Non-pigmented ciliary epithelial cell (primary cell): ENCODE measurements at places on chromosomes 4 and X.

- DNase-seq, result no peak
These were observed 111.0 kb downstream of the DHX15 start for GRCh38 chr4:24473309-24473721.

- no peak for DNase-seq
These were observed 16.2 kb downstream of the DGKQ start for GRCh38 chr4:957231-957580.

GRCh38 chrX:100700809-100701208 lies 31.1 kb downstream of the SYTL4 start:
- DNase-seq, result no peak

DNA sequence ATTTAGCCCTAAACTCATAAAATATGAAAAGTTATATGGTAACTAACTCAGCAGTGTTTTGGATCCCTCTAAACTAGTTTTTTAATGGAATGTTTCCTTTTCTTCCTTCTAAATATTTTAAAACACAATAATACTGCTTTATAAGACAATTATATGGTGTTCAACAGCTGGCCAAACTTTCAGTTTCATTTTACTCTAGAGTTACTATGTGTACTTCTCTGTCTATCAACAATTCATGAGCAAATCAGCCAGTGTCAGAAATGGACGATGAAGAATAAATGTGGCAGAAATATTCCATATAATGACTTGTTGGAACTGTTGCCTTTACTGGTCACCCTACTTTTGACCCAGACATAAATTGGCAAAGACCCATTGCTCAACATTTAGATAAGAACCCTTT lies 64.8 kb upstream of the CXXC4 start:
- no peak for DNase-seq

GRCh38 chr4:121913667-121914066 lies 38.2 kb downstream of the TRPC3 start:
- DNase-seq, result no peak

DNA sequence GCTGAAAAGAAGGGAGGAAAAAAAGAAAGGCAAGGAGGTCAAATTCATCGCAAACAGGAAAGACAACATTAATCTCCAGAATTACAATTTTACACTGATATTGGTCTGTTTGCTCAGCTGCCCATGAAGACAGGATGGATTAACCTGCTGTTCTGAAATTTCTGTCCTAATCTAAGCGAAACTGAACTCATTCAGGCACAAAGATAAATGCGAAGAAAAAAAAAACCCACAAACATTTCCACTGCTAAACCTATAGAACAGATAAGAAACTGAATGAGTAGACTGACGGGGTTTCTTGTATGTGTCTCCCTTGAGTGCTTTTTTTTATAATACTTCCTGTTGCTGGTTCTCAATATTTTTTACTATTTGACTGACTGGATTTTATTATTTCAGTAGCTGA lies 251.8 kb upstream of the FTHL17 start:
- DNase-seq, result no peak

- DNase-seq, result no peak
These were observed 313.9 kb downstream of the ASMT start for GRCh38 chrX:1928805-1929204.

DNA sequence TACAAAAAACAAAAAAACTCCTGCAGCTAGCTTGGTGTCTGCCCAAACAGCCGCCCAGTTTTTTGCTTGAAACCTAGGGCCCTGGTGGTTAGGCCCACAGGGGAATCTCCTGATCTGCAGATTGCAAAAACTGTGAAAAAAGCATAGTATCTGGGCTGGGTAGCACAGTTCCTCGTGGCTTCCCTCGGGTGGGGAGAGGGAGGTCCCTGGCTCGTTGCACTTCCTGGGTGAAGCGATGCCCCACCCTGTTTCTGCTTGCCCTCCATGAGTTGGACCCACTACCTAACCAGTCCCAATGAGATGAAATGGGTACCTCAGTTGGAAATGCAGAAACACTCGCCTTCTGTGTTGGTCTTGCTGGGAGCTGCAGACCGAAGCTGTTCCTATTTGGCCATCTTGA lies 18.6 kb upstream of the BRWD3 start:
- DNase-seq, result no peak

- no peak for DNase-seq
These were observed 25.0 kb downstream of the TACC3 start for GRCh38 chr4:1746265-1746691.

- no peak for DNase-seq
These were observed 67.0 kb upstream of the MSX1 start for GRCh38 chr4:4792466-4792865.

DNA sequence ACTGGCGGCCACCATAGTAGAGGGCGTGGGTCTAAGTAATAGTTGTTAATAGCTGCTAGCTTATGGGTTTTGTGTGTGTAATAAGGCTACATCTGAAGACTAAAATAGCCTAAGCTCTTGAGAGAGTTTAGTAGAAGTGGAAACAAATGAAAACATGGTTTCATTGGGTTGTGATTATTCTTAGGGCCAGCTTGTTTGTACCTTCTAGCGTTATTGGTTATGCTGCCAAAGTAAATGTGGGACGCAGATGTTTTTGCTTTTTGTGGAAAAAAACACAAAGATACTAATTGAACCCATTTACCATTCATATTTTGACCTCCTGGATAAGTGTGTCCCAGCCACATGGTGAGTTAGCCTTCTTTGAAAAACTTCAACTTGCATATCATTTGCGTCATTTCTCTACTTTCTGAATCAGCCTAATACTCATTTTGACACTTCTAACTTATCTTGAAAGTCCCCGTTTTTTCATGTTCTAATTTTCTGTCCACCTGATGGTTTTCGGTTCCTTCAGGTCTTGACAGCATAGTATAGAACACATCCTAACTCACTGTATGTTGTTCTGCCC lies 305.3 kb downstream of the FRMPD4 start:
- DNase-seq, result no peak

GRCh38 chrX:24232796-24233195 lies 81.1 kb downstream of the SUPT20HL2 start:
- DNase-seq, result no peak

DNA sequence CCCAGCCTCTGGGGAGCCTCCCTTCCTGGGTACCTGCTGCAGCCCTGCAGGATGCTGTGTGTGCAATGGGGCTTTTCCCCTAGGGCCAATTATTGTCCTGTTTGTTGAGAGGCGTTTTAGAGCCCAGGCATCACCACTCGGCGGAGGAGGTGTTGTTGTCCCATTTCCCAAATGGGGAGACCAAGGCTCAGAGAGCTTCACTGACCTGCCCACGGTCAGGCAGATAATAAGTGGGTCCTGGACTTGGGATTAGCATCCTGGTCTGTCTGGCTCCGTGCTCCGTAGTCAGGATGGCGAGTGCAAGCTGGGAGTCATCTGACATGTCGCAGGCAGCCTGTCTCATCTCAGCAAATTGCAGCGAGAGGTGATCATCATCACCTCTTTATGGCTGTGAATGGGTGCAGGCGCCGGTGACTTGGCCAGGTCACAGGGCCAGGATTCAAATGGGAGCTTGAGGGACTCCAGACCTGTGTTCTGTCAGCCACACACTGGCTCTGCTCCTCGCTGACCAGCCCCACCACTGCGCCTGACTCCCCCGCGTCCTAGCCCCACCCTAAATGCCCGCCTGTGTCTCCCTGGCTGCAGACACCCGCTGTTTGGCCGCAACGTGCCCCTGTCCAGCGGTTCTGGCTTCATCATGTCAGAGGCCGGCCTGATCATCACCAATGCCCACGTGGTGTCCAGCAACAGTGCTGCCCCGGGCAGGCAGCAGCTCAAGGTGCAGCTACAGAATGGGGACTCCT lies 16.6 kb downstream of the HTRA3 start:
- no peak for DNase-seq

- DNase-seq, result no peak
These were observed 11.1 kb downstream of the NIPAL1 start for GRCh38 chr4:48027653-48028052.

- DNase-seq, result no peak
These were observed 2183.9 kb upstream of the TENM3 start for GRCh38 chr4:180059216-180059881.
